Osteocyte (in vitro differentiated cells): ENCODE measurements at places on chromosomes 3 and 15.

- peak; percentile 36 for DNase-seq
- H3K4me3 ChIP-seq = no peak overlapping the region
- H3K4me1 ChIP-seq = peaks cover 42% of the 10 kb centered on the region
- no peak overlapping the region for H3K27ac ChIP-seq
- H3K36me3 ChIP-seq = no peaks in the 10 kb centered on the region
These were observed 169.5 kb upstream of the SMAD3 start for GRCh38 chr15:66895794-66896453.

- DNase-seq = no peak
- H3K36me3 ChIP-seq = no peaks in the 10 kb centered on the region
- H3K4me1 ChIP-seq = no peaks in the 10 kb centered on the region
- H3K4me3 ChIP-seq = no peak overlapping the region
- H3K27ac ChIP-seq = no peak overlapping the region
These were observed 74.0 kb upstream of the TERB2 start for GRCh38 chr15:44882499-44882968.

DNA sequence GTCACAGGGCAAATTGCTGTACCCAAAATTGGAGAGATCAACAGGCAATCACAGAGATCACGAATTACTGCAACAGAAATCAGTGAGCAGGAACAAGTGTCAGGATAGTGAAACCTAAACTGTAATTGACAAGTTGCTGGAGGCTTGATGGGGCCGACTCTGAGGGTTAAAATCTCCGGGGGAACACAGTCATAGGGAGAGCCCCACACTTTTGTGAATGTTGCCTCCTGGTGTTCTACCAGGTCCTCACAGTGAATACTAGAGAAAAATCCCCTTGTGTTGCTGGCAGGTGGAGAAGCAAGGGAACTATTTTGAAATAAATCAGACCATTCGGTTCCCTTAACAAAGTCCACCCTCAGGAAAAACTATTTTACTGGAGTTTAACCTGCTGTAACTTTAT is 697.5 kb upstream of the CBLB start:
- no peak overlapping the region for H3K4me3 ChIP-seq
- no peak for DNase-seq
- no peaks in the 10 kb centered on the region for H3K27me3 ChIP-seq
- H3K27ac ChIP-seq = no peak overlapping the region
- H3K4me1 ChIP-seq = peaks cover 8% of the 10 kb centered on the region

GRCh38 chr3:98560911-98561310 is 29.1 kb downstream of the GPR15 start:
- peaks cover 78% of the 10 kb centered on the region for H3K27me3 ChIP-seq
- H3K4me3 ChIP-seq = no peak overlapping the region
- H3K4me1 ChIP-seq = no peaks in the 10 kb centered on the region
- no peak overlapping the region for H3K27ac ChIP-seq
- no peaks in the 10 kb centered on the region for H3K36me3 ChIP-seq

GRCh38 chr3:49018707-49019006 is 277 bp upstream of the DALRD3 start:
- DNase-seq = no peak
- no peaks in the 10 kb centered on the region for H3K27me3 ChIP-seq
- H3K4me3 ChIP-seq = peak overlapping the region; percentile 90

DNA sequence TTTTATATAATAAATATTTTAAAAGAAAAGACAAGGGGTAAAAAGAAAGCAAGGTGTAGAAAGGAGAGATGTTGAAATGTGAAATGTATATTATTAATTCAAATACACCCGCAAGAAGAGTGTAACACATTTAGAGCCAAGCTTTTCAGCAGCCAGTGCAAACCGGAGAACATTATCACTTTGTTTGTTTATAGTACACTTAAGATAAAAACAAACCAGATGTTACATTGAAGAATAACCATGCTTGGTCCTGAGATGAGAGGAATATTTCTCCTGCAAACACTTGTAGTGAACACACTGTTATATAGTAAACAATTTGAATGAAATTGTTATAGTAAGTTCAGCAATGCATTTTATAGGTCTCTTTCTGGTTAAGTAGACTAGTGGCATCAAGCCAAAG is 1441.5 kb downstream of the OTOL1 start:
- H3K4me1 ChIP-seq = no peaks in the 10 kb centered on the region
- no peak for DNase-seq
- H3K27me3 ChIP-seq = no peaks in the 10 kb centered on the region
- H3K27ac ChIP-seq = no peak overlapping the region

DNA sequence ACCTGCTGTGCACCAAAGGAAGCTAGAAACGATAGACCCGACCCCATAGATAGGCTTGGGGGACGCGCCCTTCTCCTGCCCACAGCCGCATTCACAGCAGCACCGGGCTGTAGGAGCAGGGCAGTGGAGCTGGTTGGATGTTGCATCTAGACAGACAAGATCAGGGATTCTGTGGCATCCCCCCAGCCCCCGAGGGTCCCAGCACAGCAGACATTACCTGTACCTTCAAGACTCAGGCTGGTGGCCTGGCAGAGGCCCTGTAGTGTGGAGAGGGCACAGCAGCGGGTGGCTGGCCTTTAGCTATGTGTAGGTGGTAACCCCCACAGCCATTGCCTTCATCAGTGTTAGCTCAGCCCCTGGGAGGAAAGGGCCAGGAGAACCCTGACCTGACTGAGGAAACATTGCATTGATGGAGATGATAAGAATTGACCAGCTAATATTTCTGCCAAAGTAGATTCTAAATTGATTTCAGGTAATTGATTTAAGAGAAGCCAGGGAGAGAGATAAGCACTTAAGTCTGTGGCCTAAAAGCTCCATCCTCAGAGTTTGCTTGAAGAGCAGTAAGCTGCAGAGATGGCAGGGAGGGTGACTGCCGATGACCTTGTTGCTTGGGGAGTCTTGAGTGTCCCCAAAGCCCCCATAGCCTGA is 269.4 kb downstream of the TLE3 start:
- H3K36me3 ChIP-seq = no peaks in the 10 kb centered on the region
- H3K27ac ChIP-seq = no peak overlapping the region
- H3K4me1 ChIP-seq = peaks cover 9% of the 10 kb centered on the region
- H3K27me3 ChIP-seq = peaks cover 24% of the 10 kb centered on the region
- no peak for DNase-seq

DNA sequence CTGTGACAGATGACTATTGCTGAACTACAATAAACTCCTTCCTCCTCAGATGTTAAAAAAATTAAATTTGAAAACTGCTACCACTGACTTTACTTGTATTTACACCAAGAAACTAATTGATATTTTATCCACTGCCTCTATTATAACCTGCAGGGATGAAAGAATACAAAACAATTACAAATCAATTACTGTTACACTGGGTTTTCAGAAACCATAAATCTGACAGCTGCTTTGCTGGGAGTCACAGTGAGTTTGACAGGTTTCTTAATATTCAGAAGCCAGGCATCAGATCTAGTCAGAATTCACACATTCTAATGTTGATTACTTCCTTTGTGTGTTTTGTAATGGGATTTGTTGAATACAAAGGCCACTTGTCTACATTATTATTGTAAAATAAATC is 252.6 kb upstream of the MRPL3 start:
- no peak overlapping the region for H3K4me3 ChIP-seq
- no peaks in the 10 kb centered on the region for H3K36me3 ChIP-seq
- H3K4me1 ChIP-seq = no peaks in the 10 kb centered on the region
- DNase-seq = no peak
- no peaks in the 10 kb centered on the region for H3K27me3 ChIP-seq
- no peak overlapping the region for H3K27ac ChIP-seq

- no peak overlapping the region for H3K4me3 ChIP-seq
- H3K36me3 ChIP-seq = peaks cover 2% of the 10 kb centered on the region
- peak overlapping the region; percentile 8 for H3K27ac ChIP-seq
- H3K27me3 ChIP-seq = no peaks in the 10 kb centered on the region
These were observed 265.5 kb upstream of the ROPN1 start for GRCh38 chr3:124257336-124257864.

- H3K4me1 ChIP-seq = no peaks in the 10 kb centered on the region
- no peaks in the 10 kb centered on the region for H3K27me3 ChIP-seq
- H3K36me3 ChIP-seq = peaks cover 4% of the 10 kb centered on the region
- no peak overlapping the region for H3K4me3 ChIP-seq
- no peak overlapping the region for H3K27ac ChIP-seq
- DNase-seq = no peak
These were observed 41.3 kb downstream of the ZNF445 start for GRCh38 chr3:44436181-44436580.

DNA sequence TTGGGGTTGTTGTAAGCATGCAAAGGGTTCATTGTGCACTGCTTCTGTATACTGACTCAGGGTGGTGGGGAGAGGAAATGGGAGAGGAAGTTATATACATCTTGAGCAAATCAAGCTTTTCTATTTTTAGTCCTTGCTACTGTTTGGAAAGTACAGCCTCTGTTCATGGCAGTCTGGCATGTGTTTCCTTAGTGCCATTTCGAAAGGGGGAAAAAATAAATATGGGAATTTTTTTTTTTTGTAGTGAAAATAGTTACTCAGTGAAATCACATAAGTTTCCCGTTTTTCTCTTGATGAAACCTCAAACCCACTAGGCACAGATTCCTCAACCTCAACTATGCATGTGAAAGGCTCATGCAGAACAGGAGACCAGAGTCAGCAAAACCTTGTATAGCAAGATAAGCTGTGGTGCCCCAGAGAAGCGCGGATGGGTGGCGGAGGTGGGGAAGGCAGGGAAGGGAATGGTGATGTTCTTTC is 353.3 kb downstream of the LPP start:
- peaks cover 53% of the 10 kb centered on the region for H3K4me1 ChIP-seq
- no peak for DNase-seq
- peak overlapping the region; percentile 51 for H3K4me3 ChIP-seq
- H3K27me3 ChIP-seq = no peaks in the 10 kb centered on the region

GRCh38 chr3:151740581-151740980 is 6.9 kb downstream of the AADACL2 start:
- no peaks in the 10 kb centered on the region for H3K36me3 ChIP-seq
- no peak for DNase-seq
- no peaks in the 10 kb centered on the region for H3K4me1 ChIP-seq
- H3K27ac ChIP-seq = no peak overlapping the region

DNA sequence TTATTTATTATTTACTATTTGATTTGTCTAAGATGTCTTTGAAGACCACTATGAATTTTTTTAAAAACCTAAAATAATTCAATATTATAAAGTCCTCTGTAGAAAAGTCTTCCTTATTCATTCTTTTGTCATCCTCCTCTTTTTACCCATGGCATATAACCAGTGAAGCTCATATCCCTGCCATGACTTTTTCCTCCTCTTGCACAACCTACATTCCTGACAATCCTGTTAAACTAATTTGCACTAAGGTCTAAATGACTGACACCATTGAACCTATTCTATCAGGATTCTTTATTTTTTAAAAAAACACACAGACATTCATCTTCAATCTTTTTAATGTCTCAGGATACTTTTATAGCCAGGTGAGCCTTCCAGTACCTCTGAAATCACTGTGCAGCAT is 159.9 kb upstream of the SLC2A2 start:
- peaks cover 9% of the 10 kb centered on the region for H3K36me3 ChIP-seq
- no peak overlapping the region for H3K27ac ChIP-seq
- no peaks in the 10 kb centered on the region for H3K27me3 ChIP-seq
- DNase-seq = no peak
